ENCODE measurements at places on chromosomes 11 and 22.

- no peak for DNase-seq
Measured at GRCh38 chr11:128734103-128734831, 40.4 kb downstream of the FLI1 start.

DNA sequence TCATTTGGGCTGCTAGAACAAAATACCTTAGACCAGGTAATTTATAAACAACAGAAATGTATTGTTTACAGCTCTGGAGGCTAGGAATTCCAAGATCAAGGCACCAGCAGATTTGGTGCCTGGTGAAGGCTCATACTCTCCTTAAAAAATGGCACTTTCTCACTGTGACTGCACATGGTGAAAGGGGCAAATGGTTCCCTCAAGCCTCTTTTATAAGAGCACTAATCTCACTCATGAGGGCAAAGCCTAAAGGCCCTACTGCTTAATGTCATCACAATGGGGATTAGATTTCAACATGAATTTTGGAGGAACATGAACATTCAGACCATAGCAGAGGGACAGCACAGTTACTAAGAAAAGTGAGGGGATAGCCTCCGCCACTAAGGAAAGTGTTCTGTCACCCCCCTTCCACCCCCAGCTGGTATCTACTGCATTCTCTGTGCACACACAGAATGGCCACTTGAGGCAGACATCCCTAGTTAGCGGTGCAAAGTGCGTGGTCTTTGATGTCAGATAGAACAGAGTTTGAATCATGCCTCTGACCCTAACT lies 47.2 kb upstream of the CEP295 start:
- no peak for DNase-seq

GRCh38 chr22:21816787-21817496 lies 50.5 kb downstream of the MAPK1 start:
- no peak for DNase-seq

DNA sequence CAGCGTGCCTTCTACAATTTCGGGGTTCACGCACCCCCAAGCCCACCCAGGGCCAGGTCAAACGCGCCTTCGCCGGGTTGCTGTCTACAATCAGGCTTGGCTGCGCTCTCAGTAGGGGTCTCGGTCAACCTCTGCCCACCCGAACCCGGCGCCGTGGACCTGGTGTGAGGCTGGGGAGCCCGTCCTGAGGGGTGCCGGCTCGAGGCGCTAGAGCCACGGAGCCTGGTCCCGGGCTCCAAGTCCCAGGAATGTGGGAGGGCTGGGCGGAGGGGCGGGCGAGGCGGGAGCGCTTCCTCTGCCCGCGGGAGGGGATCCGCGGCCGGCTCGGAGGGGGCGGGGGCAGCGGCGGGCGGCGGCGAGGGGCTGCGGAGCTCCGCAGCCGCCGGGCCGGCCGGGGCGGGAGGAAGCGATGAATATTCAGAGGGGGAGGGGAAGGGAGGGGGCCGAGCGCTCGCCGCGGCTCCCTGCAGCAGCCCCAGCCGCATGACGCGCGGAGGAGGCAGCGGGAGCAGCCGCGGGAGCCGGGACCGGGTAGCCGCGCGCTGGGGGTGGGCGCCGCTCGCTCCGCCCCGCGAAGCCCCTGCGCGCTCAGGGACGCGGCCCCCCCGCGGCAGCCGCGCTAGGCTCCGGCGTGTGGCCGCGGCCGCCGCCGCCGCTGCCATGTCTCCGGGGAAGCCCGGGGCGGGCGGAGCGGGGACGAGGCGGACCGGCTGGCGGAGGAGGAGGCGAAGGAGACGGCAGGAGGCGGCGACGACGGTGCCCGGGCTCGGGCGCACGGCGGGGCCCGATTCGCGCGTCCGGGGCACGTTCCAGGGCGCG lies at the start of gene PTPRJ:
Gene PTPRJ (plus strand): TSS at position 472 of the 819 bp plus-strand sequence. CDS start 354 bp downstream, outside the sequence.
- no peak for DNase-seq
